ENCODE measurements at places on chromosomes 5 and 9.

GRCh38 chr9:134424818-134425217 lies 98.6 kb downstream of the RXRA start:
- DNase-seq: no peak

GRCh38 chr5:153456354-153456753 lies 34.1 kb upstream of the GRIA1 start:
- no peak for DNase-seq

GRCh38 chr5:56440871-56441740 lies 208.0 kb upstream of the ANKRD55 start:
- no peak for DNase-seq

GRCh38 chr5:67253911-67254310 lies 57.3 kb upstream of the CD180 start:
- DNase-seq: no peak

- no peak for DNase-seq
Observed at GRCh38 chr5:103785569-103785968, 223.0 kb upstream of the NUDT12 start.

- no peak for DNase-seq
Observed at GRCh38 chr5:124824637-124825158, 78.3 kb upstream of the ZNF608 start.

GRCh38 chr5:118326481-118327045 lies 661.8 kb downstream of the DTWD2 start:
- DNase-seq: no peak

GRCh38 chr5:28344836-28345433 lies 1306.5 kb upstream of the CDH9 start:
- peak; percentile 12 for DNase-seq

DNA sequence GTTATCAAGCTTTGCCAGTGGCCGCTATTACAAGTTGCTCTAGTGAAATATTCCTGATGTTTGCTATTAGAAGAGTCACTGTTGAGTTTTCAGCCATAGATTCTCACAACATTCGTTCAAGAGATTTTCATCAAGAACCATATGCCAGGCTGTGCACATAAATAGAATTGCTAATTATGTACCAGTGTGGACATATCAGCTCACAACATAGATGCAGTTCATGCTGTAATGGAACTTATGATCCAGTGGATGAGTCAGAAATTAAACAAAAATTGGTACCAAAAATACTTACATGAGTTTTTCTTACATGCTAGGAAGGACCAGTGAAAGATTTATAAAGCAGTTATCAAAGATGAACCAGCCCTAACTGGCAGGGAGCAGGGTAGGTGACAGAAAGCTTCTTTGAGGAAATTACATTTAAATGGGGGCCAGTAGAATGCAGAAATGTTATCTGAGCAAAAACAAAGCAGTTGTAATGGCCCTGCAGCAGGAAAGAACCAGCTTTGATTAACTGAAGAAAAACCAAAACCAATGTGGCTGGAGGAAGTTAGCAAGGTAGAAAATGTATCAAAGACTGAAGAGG lies 404.2 kb downstream of the DNAH5 start:
- no peak for DNase-seq

DNA sequence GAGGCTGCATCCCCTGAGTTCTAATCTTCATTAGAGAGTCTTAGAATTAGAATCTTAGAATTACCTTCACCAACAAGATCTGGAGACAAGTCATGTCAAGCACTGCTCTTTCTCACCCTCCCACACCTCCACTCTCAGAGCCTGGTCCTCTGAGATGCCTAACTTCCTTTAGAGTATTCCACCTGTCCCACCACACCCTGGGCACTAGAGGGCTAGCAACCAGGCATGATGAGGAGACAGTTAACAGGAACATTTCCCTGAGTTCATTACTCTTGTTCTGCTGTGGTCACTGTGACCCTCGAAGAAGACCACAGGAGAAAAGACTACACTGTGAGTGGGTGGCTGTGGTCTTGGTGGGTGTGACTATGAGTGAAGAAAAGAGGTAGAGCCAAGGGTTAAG lies 25.2 kb upstream of the MAP1B start:
- no peak for DNase-seq

DNA sequence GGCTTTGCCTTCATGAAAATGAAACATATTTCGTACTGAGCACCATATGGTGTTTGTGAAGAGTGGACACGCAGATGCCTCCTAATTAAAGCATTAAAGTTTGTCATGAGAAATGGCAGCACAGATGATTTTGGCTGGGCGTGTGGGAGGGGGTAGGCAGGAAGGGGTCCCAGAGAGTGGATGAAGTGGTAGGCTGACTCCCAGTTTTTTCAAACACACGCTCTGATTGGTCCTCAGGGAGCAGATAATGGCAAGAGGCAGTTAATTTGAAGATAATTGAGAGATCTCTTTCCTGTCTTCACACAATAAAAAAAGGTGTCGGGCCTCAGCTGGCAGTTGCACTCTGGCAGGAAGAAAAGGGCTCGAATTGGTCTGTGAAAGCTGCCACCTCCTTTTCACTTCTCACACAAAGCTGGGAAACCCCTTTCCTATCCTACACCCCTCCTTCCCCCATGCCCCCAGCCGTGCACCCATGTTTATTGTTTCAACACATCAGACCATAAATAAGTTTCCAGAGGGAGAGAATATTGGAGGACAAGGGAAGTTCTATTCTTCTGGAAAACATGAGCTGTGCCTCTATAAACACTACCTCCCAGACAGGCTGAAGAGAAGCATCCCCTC lies 429.6 kb downstream of the ARHGEF28 start:
- no peak for DNase-seq

GRCh38 chr9:127714020-127714750 lies 1.3 kb downstream of the PTRH1 start:
- no peak for DNase-seq

GRCh38 chr5:67476995-67477394 lies 280.4 kb upstream of the CD180 start:
- no peak for DNase-seq

- DNase-seq: no peak
Observed at GRCh38 chr5:77145666-77146065, 58.6 kb upstream of the ZBED3 start.

- DNase-seq: no peak
Observed at GRCh38 chr9:38373679-38374078, 18.8 kb upstream of the ALDH1B1 start.

GRCh38 chr5:131706281-131706680 lies 71.3 kb upstream of the RAPGEF6 start:
- DNase-seq: no peak

DNA sequence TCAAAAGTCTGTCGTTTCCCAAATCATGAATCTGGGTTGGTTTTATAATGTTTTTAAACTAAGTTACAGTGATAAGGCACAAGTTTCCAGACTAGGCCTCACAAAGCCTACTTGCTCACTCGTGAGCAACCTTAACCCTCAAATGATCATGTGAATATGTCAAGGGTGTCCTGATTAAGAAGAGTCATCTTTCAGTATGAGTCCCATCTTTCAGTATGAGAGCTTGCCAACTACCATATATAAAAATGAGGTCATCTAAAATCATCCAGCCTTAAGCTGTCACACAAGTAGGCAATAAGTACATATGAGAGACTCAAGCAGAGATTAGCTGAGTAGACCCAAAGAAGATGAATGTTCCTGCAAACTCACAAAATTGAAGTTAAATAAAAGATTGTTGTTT lies 668.4 kb upstream of the FAM174A start:
- DNase-seq: peak; percentile 5

GRCh38 chr5:27494887-27495286 lies 456.5 kb upstream of the CDH9 start:
- DNase-seq: no peak

- no peak for DNase-seq
Observed at GRCh38 chr5:119445544-119445943, 6.8 kb upstream of the HSD17B4 start.

- no peak for DNase-seq
Observed at GRCh38 chr5:80191991-80192398, 63.9 kb downstream of the SERINC5 start.

DNA sequence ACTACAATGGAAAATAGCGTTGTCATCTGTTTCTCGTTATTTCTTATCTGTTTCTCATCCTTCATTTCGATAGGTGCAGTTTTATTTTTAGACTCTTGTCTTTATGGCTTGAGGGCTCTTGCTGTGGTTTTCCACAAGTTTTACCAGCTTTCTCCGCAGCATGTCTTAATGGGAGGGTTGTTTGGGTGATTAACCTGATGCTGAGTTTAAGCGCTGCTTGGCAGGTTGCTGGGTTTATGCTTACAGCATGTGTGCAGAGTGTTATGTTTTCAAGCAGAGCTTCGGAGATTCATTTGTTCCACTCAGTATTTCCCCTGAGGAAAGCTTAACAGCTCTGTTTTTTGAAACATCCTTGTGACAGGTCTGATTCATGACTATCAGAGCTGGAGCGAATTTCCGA lies 154.0 kb downstream of the SLC12A2 start:
- DNase-seq: no peak

- peak; percentile 37 for DNase-seq
Observed at GRCh38 chr5:142977363-142978051, 207.3 kb downstream of the ARHGAP26 start.

DNA sequence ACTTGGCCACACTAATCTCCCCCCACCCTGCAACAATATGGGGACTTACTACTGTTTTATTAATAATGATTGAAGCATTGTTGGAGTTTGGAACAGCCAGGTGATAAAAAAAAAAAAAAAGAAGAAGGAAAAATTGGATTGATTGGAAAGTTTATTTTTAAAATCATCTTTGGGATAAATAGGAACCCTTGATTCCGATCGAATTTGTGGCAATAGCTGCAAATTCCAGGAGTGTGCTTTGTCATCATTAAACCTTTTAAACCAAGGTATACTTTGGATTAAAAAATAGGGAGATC lies 907 bp upstream of the NR2F1 start:
- no peak for DNase-seq

GRCh38 chr9:73152953-73153352 lies 1.3 kb downstream of the ANXA1 start:
- DNase-seq: no peak

- no peak for DNase-seq
Observed at GRCh38 chr5:132027027-132027426, 15.6 kb upstream of the ACSL6 start.

DNA sequence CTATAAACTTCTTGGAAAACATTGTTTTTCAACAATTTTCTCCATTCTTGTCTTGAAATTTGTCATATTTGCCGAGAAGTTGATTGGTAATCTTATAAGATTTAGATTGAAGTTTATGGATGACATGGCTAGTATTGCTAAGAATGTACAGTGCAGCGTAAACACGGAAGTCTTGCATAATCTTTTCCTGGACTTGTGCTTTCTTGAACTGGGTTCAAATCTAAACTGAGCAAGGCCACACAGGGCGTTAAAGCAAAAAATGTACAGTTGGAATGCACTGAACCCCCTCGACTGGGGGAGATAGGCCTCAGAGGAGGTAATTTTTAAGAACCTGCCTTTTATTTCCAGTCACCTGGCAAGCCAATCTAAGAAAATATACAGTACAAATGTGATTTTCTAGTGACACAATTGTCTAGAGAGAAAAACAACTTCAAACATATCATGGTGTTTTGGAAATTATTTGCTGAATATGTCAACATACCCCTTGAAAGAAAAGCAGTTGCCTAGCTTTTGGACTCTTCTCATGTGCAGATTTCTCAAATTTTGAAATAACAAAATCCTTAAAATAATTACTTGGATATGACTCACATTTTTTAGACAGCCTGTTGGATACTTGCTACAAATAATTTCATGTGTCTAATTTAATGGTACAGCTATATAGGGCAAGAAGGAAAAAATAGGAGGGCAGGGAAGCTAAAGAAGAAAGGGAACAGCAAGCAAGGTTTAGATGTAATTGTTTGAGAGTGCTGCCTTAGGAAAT lies 18.5 kb upstream of the GAS1 start:
- no peak for DNase-seq

DNA sequence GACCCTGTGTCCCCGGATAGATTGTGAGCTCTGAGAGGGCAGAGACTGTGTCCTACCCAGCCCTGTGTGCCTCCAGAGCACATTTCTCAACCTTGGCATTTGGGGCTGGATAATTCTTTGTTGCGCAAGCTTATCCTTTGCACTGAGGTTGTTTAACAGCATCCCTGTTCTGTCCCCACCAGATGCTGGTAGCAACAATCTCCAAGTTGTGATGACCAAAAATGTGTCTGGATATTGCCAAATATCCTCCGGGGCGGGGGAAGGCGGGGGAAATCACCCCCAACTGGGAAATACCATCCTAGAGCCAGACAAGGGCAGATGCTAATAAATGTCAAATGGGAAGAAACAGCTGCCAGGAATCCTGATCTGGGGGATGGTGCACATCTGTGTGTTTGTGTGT lies 24.0 kb upstream of the TNIP1 start:
- no peak for DNase-seq

DNA sequence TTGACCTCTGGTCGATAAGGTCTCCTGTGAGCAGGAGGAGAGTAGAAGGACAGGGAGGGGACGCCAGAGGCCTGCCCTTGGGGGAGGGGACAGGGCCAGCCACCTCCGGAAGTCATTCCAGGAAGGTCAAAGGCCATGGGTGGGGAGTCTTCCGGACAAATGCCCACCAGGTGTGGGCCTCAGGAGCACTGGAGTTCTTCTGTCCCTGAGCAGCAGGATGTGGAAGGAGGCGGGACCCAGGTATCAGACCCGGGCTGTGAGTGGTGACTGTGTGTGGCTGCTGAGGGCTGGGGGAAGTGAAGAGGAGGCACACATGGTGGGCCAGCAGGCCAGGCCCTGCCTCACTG lies 13.9 kb downstream of the FGF18 start:
- DNase-seq: no peak

- DNase-seq: no peak
Observed at GRCh38 chr9:97721396-97721795, 24.3 kb upstream of the XPA start.

GRCh38 chr5:95590880-95591279 lies 29.0 kb upstream of the GPR150 start:
- no peak for DNase-seq

DNA sequence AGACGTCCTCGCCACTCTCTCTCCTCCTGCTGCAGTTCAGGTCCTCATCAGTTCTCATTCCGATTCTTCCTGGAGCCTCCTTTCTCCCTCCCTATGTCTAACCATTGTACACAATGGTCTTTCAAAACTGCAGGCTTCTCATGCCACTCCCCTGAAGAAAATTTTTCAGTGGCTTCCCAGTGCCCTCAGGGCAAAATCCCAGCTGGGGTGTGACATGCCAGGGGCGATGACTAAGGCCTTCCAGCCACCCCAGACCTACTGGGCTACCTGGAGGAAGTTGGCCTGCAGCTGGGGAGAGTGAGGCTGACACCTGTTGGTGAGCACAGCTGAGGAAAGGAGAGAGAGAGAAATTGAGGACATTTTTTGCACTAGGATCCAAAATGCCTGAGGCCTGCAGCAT lies 65.2 kb downstream of the SREK1 start:
- DNase-seq: no peak

DNA sequence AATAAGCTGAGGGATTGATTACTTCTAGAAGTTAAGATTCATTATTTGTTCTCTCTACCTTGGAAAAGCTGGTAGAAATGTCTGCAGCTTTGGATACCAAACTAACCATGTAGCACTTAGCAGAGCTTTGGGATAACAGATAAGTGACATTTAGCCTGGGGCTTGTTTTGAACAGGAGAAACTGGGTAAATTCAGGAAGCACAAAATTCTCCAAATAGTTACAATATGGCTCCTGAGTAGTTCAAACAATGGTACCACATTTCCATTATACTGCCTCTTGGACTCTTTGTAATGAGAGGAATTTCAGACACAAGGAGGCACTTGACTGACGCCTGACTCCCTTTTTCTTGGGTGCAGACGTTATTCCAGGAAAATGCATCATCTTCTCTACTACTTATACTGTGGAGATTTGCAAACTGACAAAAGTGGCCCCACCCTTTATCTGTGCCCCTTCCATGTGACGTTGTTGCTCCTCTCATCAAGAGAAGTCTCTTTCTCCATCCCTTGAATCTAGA lies 22.5 kb downstream of the PRUNE2 start:
- no peak for DNase-seq

Data from GM13976 (cell line).